CD4-positive, alpha-beta T cell treated with Interleukin-6 for 4 hours (primary cell): ENCODE measurements at places on chromosomes 2 and 18.
A peak's percentile ranks its signal among the peaks of the same experiment; 100 is the strongest.

- DNase-seq = no peak
Observed at GRCh38 chr18:286515-287310, 18.9 kb upstream of the THOC1 start.

- peak; percentile 62 for DNase-seq
Observed at GRCh38 chr2:84832772-84833461, 48.0 kb downstream of the TRABD2A start.

DNA sequence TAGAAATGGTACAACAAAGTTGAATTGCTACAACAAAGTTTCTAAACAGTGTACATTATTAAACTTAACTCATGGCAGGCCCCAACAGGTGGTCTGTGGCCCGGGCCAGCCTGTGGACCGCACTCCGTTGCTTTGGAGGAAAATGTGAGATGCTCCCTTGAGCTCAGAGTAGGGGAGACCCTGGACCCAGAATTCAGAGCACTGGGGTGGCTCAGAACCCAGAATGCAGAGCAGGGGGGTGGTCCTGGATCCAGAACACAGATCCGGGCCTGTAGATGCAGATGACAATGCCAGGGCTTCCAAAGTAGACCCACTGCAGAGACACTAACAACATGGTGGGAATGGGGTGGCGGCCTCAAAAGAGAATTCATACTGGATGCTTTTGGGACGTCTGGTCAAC is 311.0 kb downstream of the NDUFA10 start:
- no peak for DNase-seq

DNA sequence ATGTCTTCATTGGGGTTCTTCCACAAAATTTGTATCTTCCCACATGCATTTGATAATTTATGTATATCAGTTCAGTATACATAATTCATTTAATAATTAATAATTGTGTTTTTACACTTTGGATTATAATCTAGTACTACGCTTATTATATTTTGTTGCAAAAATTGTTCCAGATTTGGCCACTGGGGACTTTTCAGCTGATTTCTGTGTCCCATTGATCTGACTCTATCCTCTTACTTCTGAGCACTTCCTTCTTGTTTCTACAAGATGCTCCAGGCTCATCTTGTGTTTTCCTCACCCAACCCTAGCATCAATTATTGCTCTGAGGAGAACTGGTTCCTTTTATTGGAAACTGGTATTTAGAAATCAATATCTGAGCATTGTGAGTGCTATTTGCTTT is 215.3 kb upstream of the CDH19 start:
- no peak for DNase-seq

- no peak for DNase-seq
Observed at GRCh38 chr2:176293334-176293733, 24.1 kb downstream of the MTX2 start.

DNA sequence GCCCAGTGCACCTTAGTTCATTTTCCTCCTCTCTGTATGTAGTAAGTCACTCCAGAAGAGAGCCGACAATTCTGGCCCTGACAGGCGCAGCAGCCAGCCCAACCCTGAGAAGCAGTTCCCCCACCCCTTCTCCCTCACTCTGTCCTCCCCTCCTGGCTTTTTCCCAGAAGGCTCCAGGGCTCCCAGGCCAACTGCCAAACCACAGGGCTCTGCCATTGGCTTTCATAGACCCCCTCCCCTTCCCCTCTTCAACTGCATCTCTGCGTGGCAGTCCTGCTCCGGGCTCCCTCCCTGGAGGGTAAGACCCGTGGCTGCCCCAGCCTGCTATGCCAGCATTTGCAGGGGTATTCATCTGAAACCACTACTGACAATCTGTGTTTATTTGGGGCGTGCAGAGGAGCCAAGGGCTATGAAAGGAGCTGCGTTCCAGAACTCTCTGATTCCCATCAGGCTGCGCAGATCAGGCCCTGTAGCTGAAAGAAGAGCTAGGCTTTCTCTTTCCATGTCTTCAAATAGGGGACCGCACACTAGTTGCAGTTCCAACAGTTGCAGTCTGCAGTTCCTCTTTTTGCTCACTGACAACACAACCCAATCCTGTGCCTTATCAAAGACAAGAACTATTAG is 388.6 kb upstream of the TNP1 start:
- DNase-seq = no peak

GRCh38 chr18:79519751-79520477 is 124.2 kb downstream of the NFATC1 start:
- DNase-seq = peak; percentile 73
